ENCODE measurements at places on chromosomes 2 and 18.

DNA sequence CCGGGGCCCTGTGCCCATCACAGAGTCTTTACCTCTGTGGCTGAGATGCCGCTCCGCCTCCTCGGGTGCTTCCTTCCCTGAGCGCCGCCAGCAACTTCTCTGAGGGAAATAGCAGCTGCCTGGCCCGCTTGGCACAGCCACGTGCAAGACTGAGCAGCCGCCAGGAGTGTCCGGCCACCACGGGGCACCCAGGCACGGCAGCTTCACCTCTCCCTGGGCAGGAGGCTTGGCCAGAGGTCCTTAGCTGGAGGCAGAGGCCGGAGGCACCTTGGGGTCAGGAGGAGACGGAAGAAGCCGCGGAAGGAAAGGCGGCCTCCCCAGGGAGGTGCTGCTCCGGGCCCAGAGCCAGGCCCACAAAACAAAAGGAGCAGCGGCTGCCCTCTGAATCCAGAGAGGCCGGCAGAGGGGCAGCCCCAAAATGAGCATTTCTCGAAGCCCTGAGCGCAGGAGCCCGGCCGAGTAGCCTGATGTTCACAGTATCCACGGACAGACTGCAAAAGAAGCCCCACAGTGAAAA is 6.0 kb upstream of the LIMS2 start:
- peak; percentile 88 for DNase-seq

GRCh38 chr18:808086-808485 is 4.0 kb downstream of the YES1 start:
- DNase-seq: peak; percentile 49

- DNase-seq: peak; percentile 18
These were observed 834 bp downstream of the PDCL3 start for GRCh38 chr2:100563407-100564247.

GRCh38 chr18:55452123-55452611 is 135.8 kb downstream of the TCF4 start:
- no peak for DNase-seq

GRCh38 chr2:121731366-121731765 is 5.3 kb downstream of the NIFK start:
- DNase-seq: no peak

- DNase-seq: no peak
These were observed 74.2 kb downstream of the RAB31 start for GRCh38 chr18:9782073-9782857.

- DNase-seq: no peak
These were observed 1129.1 kb downstream of the LRP1B start for GRCh38 chr2:141001750-141002149.

DNA sequence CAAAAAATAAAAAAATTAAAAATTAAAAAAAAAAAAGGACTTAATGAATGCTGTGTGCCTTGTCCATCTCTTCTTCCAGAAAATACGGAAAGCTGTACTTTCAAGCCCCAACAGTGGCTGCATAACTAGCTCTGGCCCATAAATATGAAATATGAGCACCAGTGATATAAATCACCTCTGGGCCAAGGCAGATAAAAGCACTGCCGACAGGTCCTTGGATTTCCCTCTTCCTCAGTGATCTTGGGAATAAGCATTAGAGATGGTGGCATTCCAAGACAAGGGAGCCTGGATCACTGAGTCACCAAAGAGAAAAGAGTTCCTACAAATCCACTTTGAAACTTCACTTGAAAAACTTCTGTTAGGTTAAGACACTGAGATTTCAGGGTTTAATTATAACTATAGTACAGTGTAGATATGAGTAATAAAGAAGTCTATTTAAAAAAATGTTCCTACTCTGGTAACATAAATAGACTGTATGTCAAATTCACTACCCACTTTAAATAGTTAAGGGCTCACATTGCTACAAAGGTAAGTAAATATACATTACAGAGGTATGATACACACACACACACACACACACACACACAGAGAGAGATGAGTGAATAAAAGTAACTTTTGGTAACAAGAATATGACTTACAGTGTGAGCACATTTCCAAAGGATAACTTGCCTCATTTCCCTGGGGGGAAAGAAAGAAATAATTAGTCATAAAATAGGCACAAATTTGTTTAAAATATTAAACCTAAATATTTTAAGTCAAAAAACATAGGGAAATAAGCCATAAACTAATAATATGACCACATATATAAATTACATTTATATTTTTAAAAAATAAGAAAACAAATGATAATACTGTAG is 35.6 kb downstream of the PPP3R1 start:
- no peak for DNase-seq

- DNase-seq: no peak
These were observed 41.4 kb upstream of the TMEFF2 start for GRCh38 chr2:192236136-192236535.

DNA sequence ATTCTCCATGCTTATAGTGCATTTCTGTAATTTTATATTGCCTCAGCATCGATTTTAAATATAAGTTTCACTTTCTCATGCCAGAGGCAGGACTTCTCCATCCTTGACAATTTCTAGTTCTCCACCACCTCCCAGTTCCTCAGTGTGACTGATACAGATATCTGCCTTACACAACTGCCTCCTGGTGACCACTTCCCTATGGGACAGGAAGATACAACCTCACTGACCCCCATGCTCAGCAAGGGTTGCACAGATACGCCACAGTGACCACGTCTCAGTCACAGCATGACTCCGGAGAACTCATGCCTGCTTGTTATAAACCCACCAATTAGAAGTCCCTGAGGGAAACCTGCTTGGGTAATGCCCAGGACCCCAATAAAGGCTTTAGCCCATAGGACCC is 284.0 kb upstream of the MC4R start:
- no peak for DNase-seq

DNA sequence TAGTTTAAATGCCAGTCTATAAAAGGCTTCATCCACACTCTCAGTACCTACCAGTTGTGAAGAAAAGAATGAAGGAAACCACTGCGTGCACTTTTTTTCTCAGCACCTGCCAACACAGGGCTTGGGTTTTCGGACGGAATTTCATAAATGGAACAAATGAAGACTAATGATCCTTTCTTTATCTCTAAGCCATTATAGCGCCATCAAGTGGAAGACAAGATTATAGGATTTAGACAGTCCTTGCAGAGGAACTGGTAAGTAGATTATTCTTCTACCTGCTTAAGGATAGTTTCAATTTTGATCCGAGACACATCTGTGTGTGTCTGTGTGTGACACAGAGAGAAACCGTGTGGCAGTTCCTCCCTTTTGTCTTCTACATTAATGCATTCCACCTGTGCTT is 245.6 kb downstream of the NRXN1 start:
- no peak for DNase-seq

- no peak for DNase-seq
These were observed 29.3 kb downstream of the FEZ2 start for GRCh38 chr2:36568516-36569246.

DNA sequence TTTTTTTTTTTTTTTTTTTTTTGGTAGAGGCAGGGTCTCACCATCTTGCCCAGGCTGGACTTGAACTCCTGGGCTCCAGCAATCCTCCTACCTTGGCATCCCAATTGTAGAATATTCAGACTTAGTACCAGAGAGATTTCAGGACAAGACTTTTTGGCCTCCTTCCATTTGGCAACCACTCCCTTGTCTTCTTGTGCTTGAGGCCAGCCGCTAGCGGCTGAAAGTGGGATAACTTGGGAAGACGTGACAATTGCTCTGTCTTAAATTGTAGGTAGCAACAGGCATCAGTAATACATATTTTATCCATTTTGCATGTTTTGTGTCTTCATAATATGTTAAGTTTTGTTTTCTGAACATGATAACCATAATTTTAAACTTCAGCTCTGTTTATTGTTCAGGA is 53.3 kb upstream of the TTN start:
- DNase-seq: peak; percentile 77

GRCh38 chr2:215022418-215022817 is 116.0 kb downstream of the ABCA12 start:
- DNase-seq: no peak

DNA sequence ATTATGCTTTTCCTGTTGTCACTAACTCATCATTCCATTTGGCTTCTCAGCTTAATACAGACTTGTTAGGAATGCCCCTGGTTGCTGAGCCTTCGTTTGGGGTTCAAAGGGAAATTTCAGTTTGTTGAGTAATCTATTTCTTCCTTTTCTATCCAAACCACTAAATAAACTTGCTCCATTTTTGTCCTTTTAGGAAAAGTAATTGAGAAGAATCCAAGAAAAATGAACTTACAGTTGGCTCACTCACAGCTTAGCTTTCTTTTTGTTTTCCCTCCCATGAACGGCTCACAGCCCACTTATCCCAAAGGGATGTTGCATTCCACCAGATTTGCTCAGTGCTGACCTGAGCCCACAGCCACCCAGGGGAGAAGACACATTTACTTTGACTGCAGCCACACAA is 73.9 kb downstream of the SOX11 start:
- no peak for DNase-seq

GRCh38 chr2:206783718-206784117 is 18.3 kb downstream of the FASTKD2 start:
- no peak for DNase-seq

- DNase-seq: peak; percentile 57
These were observed 624 bp downstream of the METTL8 start for GRCh38 chr2:171432969-171433762.

- no peak for DNase-seq
These were observed 5.1 kb downstream of the KLHL23 start for GRCh38 chr2:169738566-169739229.

GRCh38 chr2:69138247-69138772 is 125.3 kb downstream of the ANTXR1 start:
- DNase-seq: no peak

GRCh38 chr2:88176352-88176984 is 6.3 kb downstream of the THNSL2 start:
- no peak for DNase-seq

DNA sequence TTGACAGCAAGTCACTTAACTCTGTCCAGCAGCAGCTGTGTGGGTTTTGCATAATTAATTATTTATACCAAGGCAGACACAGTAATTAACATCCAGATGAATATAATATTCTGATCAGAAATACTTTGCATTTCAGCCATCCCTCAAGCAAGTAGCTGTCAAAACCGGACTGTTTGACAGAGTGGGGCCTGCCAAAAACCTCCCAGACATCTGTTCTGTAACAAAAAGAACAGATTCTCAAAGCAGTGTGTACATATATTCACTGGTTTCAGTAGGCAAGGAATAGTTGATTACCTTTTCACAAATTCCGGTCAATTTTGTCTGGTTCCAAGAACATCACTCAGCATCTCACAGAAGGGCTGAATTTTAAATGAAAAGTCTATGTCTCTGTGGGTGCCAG is 291.6 kb downstream of the CMPK2 start:
- DNase-seq: no peak

DNA sequence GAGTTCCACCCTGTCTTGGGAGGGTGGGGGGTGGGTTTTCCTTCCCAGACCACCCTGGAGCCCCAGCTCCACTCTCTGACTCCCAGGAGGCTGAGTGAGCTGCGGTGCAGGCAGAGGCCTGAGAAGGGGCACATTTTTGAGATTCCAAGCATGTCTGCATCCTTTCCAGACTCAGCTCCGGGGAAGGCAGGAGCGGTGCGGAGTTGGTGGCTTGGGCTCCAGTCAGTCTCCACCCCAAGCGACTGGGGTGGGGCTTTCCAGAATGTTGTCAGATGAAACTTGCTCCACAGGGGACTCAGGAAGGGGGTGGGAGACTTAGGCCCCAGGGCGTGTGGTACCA is 44.2 kb upstream of the HS6ST1 start:
- DNase-seq: no peak

DNA sequence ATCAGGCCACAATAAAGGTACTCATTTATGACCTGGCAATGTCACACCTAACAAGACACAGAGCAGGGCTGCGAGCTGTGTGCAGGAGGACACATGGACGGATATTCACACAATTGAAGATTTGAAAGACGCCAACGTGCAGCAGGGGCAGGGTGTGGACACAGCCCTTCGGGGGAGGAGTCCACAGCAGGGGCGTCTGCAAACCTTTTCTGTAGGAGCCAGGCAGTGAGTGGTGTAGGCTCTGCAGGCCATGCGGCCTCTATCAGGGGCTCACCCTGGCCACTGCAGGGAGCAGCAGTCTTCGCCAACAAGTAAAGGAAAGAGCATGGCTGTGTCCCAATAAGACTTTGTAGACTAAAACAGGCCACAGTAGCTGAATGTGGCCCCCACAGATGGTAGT is 125.7 kb upstream of the SNTG2 start:
- DNase-seq: no peak

- DNase-seq: no peak
These were observed 177.9 kb downstream of the CYRIA start for GRCh38 chr2:16487686-16488085.

GRCh38 chr2:56133931-56134629 is 49.7 kb upstream of the CCDC85A start:
- no peak for DNase-seq

DNA sequence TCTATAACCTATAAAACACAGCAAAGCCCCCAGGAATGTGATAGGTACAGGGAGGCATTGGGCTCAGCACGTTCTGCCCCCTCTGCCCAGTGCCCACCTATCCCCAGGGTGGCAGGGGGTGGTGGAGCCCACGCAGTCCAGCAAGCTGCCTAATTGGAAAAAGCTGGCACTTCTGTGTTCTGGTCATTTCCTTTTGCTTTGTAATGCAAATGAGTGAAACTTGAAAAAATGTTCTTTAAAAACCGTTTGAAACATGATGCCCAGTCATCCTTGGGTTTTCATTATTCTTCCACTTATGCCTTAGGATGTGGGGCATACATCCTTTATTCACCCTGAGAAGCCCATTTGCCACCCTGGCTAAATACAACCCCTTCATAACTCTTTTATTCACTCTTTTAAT is 89.9 kb upstream of the LTBP1 start:
- no peak for DNase-seq

- DNase-seq: no peak
These were observed 890.2 kb upstream of the VRK2 start for GRCh38 chr2:57156231-57156924.
